Anterior cingulate cortex (tissue), 58 donors: ENCODE measurements at places on chromosomes 16 and 17.

- no peak for DNase-seq
Measured at GRCh38 chr17:52026075-52026474, 132.4 kb downstream of the CA10 start.

DNA sequence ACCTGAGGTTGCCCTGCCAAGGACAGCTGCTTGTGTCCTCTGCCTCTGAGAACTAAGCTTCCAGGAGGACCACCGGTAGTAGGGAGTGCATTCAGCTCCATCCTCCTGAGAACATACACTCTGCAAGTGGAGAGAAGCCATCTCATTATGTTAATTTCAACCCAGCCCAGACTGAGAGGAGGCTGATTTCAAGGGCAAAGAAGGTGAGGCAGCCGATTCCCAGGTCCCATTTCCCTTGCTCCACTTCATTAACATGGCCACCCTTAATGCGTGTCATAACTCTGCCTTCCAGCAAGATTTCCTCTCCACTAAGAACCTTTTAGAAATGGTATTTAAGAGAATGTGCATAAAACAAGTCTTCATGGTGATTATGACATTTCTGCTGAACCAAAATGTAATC, 72.5 kb downstream of the CDH13 start:
- DNase-seq = no peak

GRCh38 chr16:86170720-86171119, 271.8 kb downstream of the IRF8 start:
- DNase-seq = no peak

- DNase-seq = no peak
Measured at GRCh38 chr17:17890773-17891759, 54.3 kb upstream of the SREBF1 start.

DNA sequence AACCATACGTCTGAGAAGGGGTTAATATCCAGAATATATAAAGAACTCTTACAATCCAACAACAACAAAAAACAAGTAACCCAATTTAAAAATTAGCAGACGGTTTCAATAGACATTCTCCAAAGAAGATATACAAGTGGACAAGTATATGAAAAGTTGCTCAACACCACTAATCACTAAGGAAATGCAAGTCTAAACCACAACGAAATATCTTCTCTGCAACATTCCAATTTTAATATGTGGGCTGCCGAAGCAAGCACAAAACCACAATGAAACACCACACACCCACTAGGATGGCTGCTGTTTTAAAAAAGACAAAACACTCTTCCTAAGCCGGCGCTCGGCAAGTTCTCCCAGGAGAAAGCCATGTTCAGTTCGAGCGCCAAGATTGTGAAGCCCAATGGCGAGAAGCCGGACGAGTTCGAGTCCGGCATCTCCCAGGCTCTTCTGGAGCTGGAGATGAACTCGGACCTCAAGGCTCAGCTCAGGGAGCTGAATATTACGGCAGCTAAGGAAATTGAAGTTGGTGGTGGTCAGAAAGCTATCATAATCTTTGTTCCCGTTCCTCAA, 5.9 kb upstream of the SLC13A2 start:
- DNase-seq = no peak

DNA sequence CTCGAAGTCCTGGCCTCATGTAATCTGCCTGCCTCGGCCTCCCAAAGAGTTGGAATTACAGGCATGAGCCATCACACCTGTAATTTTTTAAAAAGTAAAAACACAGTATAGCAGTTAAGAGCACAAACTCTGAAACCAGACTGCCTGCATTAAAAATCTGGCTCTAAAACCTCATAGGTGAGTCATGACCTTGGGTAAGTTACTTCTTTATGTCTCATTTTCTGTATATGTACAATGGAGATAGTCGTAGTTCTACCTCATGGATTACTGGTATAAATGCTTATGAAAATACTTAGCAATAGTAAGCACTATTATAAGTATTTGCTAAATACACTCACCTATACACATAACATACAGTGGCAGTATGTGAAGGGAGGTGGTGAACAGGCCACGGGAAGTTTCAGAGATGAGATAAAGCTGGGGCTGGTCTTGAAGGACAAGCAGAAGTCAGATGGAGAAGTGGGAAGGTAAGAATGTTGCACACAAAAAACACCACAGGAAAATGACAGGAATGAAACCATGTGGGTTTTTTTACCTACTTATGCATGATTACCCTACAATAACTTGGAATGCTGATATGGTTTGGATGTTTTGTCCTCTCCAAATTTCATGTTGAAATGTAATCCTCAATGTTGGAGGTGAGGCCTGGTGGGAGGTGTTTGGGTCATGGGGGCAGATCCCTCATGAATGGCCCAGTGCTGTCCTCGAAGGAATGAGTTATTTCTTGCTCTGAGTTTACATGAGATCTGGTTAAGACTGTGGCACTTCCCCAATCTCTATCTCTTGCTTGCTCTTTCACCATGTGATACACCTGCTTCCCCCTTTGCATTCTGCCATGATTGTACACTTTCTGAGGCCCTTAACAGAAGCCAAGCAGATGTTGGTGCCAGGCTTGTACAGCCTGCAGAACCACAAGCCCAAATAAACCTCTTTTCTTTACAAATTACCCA, 33.9 kb downstream of the ZNF652 start:
- DNase-seq = no peak

DNA sequence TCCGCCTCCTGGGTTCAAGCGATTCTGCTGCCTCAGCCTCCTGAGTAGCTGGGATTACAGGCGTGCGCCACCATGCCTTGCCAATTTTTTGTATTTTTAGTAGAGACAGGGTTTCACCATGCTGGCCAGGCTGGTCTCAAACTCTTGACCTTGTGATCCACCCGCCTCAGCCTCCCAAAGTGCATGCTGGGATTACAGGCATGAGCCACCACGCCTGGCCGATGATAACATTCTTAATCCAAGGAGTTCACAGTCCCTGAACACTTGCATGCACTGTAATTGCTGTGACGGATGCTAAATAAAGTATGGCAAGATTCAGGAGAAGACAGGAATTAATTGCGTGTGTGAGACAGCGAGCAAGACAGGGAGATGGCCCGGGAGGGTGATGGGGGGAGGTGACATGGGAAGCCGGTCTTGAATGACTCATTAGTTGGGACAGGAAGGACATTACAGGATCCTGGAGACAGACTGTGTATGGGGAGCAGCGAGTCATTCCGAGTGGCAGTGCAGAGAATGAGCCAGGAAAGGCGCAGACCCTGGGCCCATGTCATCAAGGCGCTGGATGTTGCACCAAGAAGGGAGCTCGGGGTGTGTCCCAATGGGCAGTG, 6.7 kb downstream of the ABCA3 start:
- no peak for DNase-seq

DNA sequence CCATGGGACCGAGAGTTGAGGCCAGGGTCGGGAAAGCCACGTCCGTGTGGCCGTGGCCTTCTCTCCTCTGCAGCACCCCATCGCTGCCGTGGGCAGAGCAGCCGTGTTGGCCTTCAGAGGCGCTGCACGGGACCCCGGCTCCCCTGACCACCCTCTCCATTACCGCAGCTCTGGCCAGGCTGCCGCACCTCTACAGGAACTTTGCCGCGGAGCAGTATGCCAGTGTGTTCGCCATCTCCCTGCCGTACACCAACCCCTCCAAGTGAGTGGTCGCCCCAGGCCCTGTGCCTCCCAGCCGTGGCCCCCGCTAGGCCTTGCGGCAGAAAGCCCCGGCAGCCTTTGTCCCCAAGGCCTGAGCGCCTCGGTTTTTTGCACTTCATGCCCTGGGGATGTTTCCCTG, 27.8 kb downstream of the TSC2 start:
- no peak for DNase-seq

GRCh38 chr17:64420143-64420670, 28.7 kb upstream of the MILR1 start:
- DNase-seq = no peak

- DNase-seq = no peak
Measured at GRCh38 chr17:156946-157345, 19.6 kb downstream of the SCGB1C2 start.

GRCh38 chr16:709566-710499, 4.2 kb upstream of the FBXL16 start:
- peak; percentile 89 for DNase-seq

- no peak for DNase-seq
Measured at GRCh38 chr16:67235816-67236562, 9.1 kb downstream of the TMEM208 start.

DNA sequence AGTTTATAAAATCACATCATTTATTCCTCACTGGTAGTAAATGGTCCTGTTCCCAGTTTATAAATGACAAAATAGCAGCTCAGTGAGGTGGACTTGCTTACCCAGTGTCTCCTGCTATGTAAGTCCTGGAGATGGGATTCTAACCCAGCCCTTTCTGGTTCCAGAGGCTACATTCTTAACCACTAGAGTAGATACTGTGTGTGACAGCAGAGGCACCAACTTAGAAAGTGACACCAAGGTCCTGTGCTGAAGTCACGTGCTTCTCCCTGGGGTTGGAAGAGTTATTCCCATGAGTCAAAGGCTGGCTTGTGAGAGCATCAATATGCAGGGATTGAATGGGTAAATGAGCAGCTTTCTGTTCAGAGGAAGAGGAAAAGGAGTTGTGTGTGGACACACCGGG, 167.3 kb upstream of the IRX3 start:
- no peak for DNase-seq

DNA sequence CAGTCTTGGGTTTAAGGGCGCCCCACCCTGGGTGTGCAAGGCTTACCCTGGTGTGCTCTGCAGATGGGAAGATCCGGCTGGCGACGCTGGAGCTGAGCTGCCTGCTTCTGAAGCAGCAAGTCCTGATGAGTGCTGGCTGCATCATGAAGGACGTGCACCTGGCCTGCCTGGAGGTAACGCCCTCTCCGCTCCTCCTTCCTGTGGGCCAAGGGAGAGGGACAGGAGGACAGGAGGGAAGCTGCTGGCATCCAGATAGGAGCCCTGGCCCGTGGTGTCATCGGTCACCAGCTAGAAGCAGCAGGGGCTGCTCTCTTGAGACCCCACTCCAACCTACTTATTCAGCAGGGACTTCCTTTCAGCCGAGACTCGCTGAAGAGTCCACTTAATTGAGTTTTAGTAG, 97.8 kb downstream of the CLEC16A start:
- DNase-seq = no peak
